ENCODE measurements at places on chromosomes 13 and 19.

DNA sequence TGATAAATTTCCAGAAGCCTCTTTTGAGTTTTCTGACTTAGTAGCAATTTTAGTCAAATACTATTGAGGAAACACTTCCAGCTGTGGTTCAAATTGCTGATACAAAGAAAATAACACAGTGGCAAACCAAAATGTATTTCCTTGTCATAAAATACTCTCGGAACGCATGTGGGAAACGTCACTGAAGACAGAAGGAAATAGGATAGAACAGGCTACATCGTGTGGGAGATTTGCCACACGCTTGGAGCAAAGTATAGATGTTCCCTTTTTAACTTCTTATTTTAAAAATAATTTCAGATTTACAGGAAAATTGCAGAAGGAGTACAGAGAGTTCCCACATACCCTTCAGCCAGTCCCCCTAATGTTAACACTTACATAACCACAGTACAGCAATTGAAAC is 88.8 kb downstream of the ING1 start:
- DNase-seq = no peak

DNA sequence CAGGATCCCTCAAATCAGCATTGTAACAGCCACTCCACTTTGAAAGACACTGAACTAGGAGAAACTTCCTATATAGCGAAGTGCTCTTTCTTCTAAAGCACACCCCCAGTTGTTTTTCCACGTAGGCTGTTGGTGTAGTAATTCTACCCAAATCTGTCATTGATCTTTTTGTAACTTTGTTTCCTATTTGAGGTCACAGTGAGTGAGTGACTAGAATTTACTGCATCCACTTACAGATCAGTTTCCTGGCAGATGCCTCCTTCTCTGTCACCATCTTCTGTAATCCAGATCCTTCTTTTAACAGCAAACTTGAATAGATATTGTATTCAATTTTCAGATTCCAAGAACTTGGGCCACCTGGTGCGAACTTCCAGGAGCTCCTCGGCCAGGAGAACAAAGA is 15.3 kb downstream of the ZAR1L start:
- no peak for DNase-seq

- no peak for DNase-seq
Observed at GRCh38 chr13:55190996-55191395, 1949.7 kb upstream of the PRR20A start.

DNA sequence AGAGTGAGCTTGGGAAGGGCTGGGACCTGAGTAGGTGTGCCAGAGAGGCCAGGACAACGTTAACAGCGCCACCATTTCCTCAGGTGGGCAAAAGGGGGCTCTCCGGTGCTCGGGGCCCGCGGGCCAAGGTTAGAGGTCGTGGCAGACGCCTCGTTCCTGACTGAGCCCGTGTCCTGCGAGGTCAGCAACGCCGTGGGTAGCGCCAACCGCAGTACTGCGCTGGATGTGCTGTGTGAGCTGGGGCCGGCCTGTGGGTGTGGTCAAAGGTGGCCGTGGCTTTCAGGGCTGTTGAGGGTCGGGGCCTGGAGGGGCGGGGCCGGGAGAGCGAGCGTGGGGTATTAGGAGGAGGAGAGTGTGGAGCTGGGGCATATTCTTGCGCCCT is 3.7 kb downstream of the KIRREL2 start:
- DNase-seq = no peak

GRCh38 chr19:6856749-6857372 is 30.5 kb upstream of the ADGRE1 start:
- no peak for DNase-seq

- no peak for DNase-seq
Observed at GRCh38 chr19:6138511-6138910, 3.0 kb downstream of the ACSBG2 start.

Data from PC-9 (cell line).